Stimulated activated CD8-positive, alpha-beta memory T cell treated with anti-CD3 and anti-CD28 coated beads, Interleukin-4, amount 100 ng/mL, for 4 hours (primary cell): ENCODE measurements at places on chromosomes 7 and 10.

GRCh38 chr7:98116656-98117461 is 10.2 kb downstream of the LMTK2 start:
- DNase-seq: no peak

GRCh38 chr7:34073676-34074075 is 168.3 kb downstream of the BMPER start:
- no peak for DNase-seq

DNA sequence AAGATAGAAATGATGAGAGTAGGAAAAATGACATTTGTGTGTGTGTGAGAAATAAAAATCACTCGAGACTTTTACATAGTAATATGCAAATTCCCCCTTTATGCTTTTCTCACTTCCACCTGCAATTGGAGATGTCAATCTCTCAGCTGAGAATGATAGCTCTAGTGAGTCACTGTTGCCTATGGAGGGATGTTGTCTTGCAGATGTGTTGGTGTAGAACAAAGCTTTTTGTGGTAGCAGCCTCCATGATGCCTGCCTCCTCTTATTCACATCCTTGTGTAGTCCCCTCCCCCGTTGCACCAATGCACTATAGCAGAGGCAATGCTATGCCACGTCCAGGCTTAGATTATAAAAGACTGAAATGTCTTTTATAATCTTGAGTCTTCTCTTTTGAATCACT is 33.8 kb downstream of the SPAG6 start:
- no peak for DNase-seq

GRCh38 chr7:158037211-158037610 is 550.4 kb downstream of the PTPRN2 start:
- DNase-seq: no peak

DNA sequence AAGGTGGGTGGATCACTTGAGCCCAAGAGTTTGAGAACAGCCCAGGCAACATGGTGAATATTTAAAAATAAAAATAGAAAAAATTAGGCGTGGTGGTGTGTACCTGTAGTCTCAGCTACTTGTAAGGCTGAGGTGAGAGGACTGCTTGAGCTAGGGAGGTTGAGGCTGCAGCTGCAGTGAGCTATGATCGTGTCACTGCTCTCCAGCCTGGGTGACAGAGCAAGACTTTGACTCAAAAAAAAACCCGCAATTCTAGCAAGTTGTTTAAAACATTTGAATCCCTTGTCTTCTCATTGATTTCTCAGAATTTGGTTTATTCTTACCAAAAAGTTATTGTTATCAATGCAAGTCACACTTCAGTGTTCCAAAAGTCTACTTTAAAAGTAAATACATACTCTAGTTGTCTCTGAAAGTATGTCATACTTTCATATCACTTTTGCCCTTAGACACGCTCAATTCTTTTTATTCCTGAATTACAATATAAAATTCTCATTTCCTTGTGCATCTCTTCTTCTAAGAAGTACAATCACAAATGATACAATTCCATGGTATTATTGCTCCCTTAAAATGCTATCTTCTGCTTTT is 6.3 kb downstream of the EPC1 start:
- DNase-seq: no peak

DNA sequence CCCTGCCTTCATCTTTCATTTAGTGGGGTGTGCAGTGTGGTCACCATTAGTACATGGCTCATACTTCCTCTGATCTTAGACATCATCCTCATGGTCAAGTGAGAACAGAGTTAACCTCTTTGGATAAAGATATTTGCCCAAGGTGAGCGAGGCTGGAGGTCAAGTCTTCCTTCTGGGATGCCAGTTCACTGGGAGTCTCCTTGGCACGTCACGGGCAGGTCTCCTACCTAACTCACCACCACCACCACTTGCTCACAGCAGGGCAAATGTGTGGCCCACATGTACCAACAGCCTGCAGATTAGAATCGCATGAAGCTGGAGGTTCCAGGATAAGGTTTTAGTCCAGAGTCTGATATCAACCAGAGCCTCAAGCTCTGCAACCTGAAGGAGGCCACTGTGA is 164.6 kb downstream of the USP6NL start:
- no peak for DNase-seq

- DNase-seq: no peak
These were observed 32.0 kb downstream of the GPAM start for GRCh38 chr10:112151524-112152039.

DNA sequence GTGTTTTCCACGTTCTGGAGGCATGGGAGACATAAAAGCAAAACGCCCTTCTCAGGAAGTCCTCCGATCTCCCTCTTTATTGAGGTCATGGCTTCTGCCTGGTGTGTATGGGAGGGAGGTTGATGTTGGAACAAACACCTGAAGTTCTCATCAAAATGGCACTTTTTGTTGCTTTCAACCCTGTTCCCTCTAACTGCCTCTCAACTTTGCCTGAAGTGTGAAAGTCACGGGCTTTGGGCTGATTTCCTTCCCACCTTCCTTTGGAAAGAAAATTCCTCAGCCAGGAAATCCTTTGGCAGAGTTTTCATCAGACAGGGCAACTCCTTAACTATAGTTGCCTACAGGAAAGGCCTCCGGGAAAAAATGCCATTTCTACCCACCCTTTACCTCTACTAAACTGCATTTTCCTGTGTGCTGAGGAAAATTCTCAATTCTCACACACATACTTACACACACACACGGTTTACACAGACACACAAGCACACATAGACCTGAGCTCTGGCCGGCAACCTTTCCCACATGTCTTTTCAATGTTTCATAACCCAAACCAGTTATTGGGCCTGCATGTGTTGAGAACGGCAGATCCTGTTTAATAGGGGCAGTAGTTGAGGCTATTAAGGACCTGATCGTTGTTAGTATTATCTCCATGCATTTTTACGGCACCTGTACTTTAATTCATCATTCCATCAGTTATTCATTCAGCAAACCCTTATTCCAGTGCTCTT is 36.4 kb downstream of the CYP17A1 start:
- DNase-seq: no peak

GRCh38 chr7:94547126-94547525 is 37.5 kb downstream of the CASD1 start:
- no peak for DNase-seq

GRCh38 chr7:2621948-2622640 is 9.7 kb upstream of the TTYH3 start:
- DNase-seq: no peak

DNA sequence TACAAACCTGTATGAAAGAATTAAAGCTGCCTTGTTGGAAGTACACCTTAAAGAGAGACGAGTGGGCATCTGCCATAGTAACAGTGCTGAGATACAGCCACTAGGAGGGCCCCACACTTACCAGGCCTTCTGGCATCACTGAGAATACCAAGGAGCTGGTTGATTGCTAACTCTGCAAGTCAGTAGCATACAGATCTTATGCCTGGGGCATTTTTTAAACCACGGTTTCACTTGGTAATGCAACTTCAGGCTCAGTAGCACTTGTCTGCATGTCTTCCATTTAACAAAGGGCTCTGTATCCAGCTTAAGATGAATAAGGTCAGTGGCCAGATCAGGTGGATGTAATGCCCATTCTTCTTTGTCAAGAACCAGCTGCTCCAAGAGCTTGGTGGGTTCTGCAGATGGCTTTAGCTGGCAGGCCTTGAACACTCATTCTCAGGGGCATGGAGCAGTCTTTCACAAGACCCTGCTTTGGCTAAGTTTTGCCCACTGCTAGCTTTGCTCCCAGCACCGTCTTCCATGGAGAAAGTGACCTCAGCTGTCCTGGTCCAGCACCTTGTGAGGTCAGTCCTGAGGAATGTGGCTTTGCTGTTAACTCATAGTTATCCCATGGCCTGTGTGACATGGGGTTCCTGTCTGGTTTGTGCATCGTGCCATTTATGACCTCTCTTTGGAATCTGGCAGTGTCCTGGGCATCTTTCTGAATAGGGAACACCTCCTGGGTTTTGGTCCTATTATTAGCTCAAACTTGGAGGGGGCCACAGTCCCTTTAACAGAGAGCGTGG is 68.1 kb downstream of the BMPER start:
- no peak for DNase-seq

DNA sequence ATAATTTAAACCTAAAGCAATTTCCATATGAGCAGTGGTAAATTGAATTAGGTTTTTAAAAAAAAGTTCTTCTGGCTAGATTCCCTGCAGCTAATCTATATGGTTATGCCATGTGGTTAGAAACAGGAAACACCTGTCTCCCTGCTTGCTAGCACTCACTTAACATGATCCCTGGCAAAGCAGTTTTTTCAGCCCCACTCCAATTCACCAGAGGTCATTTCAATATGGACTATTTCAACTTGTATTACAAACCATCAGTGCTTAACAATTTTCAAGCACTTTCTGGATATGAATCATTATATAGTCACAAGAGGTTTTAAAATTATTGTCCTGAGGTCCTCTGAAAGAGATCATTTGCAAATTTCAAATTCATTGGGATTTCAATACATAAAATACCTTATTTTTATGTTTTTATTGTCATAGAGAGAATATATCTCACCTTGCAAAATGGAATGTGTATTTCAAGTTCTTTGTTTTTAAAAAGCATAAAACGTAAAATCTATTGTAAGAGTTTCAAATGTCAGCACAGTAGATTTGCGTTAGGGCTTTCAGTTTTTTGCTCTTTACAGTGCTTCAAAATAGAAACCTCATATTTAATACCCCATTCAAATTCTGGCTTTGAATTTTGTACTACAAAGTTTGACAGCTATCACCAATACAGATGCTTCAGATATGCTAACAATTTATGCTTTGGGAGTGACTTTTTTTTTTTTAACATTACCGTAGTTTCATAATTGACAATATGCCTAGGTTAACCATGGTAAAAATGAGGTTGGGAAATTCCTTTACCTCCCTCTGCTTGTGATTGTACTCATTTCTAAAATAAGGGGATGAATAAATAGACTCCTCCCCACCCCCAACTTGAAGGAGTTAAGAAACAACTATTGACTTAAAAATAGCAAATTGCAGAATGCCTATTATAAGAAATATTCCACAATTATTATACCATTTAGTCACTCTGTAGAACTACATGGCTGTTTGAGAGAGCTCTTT is 117.5 kb upstream of the HGF start:
- DNase-seq: no peak

GRCh38 chr10:24396396-24396795 is 187.5 kb downstream of the KIAA1217 start:
- DNase-seq: no peak

DNA sequence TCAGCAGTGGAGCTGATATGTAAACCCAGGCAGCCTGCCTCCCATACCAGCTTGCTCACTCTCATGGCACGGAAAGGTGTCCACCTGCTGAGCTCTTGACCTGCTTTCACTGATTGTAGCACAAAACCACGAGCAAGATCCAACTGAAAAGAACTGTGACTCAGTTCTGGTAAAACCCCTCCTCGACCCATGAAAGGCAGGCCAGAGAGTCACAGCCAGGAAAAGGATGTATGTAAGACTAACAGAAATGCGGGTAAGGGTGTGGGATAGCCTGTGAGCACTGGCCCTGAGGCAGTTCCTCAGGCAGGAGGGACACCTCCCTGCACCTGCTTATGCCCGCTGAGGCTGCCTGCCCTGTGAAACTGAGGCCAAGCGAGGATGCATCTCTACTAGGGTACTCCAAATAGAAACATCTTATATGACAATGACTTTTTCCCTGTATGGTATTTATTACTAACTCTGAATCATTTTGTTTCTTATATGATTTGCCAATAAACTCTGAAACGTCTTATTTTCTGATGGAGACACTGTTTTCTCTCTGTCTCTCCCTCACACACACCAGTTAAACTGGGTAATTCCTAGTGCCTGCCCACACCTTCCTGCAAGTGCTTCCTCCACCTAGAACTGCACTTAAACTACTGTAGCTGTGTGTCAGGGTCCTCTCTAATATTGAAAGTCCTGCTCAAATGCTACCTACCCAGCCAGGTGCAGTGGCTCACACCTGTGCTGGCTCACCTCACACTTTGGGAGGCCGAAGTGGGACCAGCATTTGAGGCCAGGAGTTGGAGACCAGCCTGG is 73.3 kb upstream of the GHITM start:
- no peak for DNase-seq

DNA sequence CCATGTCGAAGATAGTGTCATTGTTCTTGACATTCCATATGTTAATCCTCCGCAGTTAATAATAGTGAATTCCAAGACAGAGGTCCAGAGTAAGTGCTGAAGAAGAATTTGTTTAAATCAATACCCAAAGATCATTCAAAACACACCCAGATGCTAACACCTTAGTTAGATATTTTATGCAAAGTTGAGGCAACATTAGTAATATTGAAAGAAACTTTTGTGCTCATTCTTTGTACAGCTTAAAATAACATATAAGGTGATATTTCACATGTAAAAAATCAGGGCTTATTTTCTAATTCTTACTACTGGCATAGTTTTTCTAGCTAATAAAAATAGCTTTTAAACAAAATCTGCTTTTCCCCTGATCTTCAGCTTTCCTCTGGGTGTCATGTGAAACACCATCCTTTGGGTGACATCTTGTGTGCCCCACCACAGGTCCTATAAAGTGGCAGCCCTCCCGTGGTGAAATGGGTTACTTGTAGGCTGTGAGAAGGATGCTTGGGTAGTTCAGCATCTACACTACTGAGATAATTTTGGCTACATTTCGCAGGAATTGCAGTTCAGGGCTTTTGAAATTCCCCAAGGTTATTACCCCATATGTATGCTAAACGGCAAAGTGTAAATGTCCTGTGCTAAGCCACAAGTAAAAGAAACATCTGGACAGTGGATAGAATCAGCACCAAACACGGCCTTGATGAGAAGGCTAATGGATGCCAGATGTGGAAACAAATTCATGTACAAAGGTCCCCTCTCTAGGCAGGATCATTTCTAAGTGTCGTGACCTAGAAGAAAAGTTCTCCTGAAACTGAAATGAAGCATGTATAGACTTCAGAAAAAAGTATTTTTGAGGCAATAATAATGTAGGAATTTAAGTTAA is 105.4 kb downstream of the GRM3 start:
- DNase-seq: no peak

DNA sequence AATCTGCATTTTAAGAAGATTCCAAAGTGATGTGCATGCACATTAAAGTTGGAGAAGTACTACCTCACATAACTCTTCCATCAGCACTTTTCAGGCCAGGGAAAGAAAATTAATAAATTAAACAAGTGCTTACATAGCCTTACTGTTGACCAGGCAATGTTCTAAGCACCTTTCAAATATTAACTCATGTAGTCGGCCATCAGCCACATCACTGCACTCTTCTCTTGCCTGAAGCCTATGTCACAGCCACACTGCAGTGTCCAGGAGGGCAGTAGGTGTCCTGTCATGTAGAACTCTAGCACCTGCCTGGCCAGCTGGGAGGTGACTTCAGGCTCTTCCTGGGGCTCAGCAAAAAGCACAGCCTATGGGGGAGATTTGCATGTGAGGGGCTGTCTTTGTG is 71.5 kb downstream of the CDK1 start:
- DNase-seq: no peak

DNA sequence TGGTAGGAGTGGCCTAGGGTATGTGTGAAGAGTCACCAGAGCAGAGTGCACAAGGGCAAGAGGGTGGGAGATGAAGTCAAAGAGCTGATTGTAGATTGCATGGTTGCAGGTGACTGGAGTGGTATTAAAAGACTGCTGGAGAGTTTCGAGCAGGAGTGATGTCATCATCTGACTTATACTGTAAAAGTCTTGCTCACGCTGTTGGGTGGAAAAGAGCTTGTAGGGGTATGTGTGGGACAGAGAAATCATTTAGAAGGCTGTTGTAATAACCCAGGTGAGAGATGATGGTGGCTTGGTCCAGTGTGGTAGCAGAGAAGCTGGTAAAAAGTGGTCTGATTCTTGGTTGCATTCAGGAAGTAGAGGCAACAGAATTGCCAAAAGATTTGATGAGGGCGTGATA is 184.1 kb downstream of the ABCA13 start:
- no peak for DNase-seq

GRCh38 chr10:101629837-101630632 is 41.9 kb downstream of the DPCD start:
- DNase-seq: no peak
